ENCODE measurements at places on chromosomes 4 and X.

DNA sequence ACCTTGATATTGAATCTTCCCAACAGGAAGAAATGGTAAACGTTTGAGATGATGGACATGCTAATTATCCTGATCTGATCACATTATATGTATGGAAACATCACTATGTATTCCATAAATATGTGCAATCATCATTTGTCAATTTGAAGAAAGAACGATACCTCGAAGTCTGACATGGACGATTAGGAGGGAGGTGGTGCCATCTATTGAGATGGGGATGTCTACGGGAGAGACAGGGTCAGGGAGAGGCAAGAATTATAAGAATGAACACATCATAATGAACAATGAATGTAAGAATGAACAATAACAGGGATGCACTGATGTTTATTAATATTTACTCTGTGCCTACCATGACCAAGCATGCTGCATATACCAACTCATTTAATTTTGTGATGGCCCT, 93.7 kb upstream of the SOD3 start:
- no peak for DNase-seq

GRCh38 chr4:31955346-31955745, 1235.2 kb downstream of the PCDH7 start:
- DNase-seq, result no peak

DNA sequence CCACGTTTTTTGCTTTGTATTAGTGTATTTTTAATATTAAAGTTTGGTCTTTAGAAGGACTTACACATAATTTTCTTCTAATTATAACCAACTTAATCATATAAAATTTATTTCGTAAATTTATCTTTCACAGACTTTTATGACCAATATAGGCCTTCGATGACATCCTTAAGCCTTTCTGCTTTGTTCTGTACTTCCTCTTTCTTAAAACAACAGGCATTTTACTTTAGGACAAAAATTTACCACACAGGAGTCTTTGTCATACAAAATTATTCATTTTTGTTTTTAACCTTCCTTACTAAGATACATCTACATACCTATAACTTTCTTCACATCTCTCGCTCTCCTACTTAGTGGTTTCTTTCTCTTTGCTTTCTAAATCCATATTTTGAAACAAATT, 56.3 kb downstream of the RGS12 start:
- DNase-seq, result no peak

DNA sequence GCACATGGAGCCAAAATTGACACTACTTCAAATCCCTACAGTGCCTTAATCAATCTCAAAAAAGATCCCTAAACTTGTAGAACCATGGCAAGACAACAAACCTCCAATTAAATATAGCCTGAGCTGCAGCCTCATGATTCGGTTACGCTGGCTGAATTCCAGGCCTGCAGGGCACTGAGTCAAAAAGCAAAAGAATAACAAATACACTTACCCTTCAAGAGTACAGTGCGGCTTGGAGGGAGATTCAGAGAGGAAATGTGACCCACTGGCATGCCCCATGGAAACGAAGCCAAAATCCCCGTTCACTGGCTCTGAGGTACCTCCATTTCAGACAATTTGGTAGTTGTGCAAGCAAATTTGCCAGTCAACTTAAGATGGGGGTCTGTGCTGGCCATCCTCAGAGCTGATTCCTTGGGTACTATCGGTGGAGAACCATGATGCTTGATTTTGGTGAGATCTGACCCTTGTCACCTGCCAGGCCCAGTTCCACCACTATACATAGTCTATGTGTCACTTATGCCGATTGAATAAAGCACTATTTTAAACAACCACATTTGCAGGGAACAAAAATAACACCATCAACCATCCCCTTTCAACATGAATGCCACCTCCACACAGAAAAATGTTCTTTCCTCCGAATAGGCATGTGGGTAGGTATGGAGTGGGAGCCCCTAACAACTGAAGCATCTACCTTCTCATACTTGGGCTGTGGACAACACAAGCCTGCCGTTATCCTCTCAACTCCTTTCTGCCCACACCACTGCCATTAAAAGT, 2.1 kb downstream of the C4orf54 start:
- DNase-seq, result peak; percentile 2

DNA sequence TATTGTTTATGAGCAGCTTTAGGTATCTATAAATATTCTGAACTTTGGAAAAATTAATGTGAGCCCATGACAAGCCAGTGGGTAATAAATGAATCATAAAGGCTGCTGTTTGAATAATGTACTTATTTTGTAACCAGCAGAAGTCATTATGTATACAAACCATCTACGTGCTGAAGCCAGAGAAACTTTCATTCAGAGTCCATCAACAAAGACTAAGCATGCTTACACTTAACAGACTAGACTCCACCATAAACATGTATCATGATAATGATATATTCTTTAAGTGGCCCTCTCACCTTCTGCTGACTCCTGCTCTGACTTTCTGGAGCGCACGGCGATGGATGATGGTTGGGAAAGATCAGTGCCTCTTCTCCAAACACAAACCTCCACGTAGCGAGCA, 72.0 kb downstream of the SMARCA5 start:
- no peak for DNase-seq

DNA sequence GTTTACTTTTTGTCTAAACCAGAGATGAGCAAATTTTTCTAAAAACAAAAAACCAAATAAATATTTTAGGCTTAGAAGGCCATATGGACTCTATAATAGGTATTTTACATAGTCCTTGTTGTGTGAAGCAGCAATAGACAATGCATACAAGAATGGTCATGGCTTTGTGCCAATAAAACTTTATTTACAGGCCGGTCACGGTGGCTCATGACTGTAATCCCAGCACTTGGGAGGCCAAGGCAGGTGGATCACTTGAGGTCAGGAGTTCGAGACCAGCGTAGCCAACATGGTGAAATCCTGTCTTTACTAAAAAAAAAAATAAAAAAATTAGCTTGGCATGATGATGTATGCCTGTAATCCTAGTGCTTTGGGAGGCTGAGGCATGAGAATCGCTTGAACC, 227.6 kb downstream of the CBR4 start:
- no peak for DNase-seq
